Mesothelial cell of epicardium (in vitro differentiated cells): ENCODE measurements at places on chromosomes 2 and 18.

- peak; percentile 57 for DNase-seq
These were observed 393.8 kb upstream of the LYPD1 start for GRCh38 chr2:133063775-133064174.

GRCh38 chr2:71417300-71418202, 35.8 kb upstream of the DYSF start:
- no peak for DNase-seq

GRCh38 chr18:23626451-23627279, 36.0 kb downstream of the ANKRD29 start:
- DNase-seq = no peak

- DNase-seq = no peak
These were observed 1.8 kb downstream of the B3GNT7 start for GRCh38 chr2:231397011-231397927.

GRCh38 chr2:232330068-232330999, 48.2 kb upstream of the ALPP start:
- no peak for DNase-seq
